Stimulated activated CD4-positive, alpha-beta T cell treated with anti-CD3 and anti-CD28 coated beads, Interleukin-15, amount 100 ng/mL, for 1 hour (primary cell): ENCODE measurements at places on chromosomes 3 and 15.

DNA sequence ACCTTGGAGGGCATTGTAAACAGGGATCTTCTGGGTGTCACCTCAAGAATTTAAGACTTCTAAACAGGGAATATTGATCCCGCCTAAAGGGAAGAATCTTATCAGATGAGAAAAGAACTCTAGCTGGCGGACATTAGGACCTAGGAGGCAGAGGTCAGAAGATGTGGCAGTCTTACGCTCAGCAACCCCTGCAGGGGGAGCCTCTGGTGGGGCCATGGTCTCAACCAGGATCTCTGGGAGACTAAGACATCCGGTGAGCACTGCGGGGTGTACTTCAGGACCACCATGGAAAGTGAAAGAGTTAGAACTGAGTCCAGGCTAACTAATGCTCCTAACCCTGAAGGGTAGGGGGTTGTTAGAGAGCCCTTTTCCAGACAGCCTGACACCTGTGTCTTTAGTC, 295.2 kb downstream of the VGLL3 start:
- no peak for DNase-seq

GRCh38 chr3:34683851-34684250, 885.4 kb downstream of the PDCD6IP start:
- no peak for DNase-seq

DNA sequence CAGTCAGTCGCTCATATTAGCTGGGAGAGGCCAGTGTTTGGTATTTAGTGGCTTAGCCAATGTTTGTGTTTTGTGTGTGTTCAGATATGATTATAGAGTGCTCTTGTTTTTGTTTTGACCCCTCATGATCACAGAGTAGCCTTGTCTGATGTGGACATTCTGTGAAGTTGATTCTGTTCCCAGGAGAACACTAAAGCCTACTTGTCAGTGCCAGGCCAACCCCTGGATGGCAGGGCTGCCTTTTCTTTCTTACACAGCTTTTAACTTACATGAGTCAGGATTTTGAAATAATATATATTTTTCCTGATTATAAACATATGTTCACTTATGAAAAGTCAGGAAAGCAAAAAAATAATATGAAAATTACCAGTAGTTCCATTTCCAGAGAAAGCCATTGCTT, 11.9 kb downstream of the CFAP161 start:
- DNase-seq: no peak

DNA sequence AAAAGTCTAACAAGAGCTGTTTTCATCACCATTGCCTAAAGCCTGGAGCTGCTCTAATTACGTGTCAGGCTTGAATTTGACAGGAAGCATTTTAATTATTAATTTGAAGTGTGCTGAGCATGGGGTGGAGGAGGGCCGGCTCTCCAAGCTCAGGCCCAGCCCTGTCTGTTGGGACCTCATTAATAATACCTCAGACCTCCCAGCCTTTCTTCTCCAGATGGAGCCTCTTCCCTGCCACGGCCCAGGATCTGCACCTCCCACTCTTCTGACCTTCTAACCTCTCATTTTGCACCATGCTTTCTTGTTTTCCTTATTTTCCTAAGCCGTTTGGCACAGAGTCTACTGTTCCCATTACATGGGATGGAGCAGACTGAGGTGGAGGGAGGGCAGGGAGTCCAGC, 30.0 kb downstream of the INSYN1 start:
- no peak for DNase-seq

GRCh38 chr3:122679882-122680474, 661 bp upstream of the PARP14 start:
- no peak for DNase-seq

- DNase-seq: no peak
Observed at GRCh38 chr15:40263024-40263754, 19.7 kb downstream of the ANKRD63 start.

- DNase-seq: no peak
Observed at GRCh38 chr3:190361791-190362190, 26.2 kb upstream of the CLDN16 start.

DNA sequence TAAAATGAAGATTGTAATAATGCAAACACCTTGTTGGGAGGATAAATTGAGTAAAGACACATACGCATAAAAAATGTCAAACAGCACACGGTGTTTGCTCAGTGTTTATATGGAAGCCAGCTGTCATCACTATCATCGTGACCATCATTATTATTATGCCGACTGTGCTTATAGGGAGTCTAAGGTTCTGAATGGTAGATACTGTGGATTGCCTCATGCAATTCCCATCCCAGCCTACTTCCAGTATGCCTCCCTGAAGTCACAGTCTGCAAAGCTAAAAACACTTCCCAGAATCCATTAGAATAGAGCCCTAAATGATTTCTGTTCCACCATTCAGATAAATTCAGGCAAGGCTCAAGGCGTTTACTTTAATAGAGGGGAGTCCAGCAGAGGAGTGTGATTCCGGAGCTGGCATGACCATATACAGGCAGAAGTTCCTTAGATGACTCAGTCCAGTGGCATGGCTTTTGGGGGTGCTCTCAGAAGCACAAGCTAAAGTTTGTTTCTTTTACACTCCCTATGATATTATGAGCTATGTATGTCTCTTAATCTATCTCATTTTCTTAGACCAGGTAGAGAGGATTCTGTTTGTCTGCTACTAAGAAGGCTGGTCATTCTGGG, 148.7 kb downstream of the MEX3B start:
- no peak for DNase-seq

DNA sequence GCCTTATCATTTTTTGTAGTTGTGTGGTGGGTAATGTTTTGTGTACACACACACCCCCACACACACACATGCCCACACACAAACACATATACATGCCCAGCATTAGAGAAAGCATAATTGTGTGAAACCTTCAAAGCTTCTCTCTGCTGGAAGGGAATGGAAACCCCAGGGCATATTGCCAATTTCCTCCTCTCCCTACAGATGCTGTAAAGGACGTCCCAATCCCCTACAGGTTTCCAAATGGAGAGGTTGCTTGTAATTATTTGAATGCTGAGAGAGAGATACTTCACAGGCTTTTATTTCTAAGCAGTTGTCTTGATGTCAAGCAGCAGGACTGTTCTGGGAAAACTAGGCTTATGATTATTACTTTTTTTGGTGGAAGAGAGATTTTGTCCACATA, 23.0 kb upstream of the CCK start:
- DNase-seq: no peak

GRCh38 chr3:189586941-189587663, 44.1 kb upstream of the TP63 start:
- DNase-seq: no peak

DNA sequence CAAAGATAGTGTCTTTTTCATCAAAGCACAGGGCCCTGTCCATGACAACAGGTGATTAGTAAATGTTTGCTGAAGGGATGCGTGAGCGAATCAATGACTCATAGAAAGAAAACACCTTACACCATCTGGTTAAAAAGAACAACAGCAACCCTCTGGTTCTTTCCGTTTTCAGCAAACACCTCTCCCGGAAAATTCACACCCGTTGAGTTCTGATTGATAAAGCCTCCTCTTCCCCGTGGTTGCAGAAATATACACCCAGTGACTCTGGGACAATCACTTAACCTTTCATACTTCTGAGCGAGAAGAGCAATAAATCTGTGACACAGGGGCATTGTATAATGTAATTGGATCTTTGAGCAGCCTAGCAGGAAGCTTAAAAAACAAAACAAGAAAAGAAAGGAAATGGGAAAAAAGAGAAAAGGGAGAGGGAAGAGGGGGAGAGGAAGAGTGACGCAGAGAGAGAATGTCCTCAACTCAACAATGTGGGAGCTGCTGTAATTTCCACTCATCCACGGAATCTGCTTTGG, 37.6 kb downstream of the ADAMTS9 start:
- no peak for DNase-seq

DNA sequence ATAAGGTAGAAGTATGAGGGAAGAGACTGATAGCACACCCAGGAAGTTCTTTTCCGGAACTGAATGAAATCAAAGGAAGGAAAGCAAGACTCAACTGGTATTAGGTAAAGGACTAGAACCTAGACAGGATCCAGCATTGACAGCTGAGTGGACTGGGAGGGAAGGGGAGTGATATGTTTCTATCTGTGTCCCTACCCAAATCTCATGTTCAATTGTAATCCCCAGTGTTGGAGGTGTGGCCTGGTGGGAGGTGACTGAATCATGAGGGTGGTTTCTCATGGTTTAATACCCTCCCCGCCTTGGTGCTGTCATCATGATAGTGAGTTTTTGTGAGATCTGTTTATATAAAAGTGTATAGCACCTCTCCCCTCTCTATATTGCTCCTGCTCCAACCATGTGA, 415.9 kb upstream of the KCNMB2 start:
- no peak for DNase-seq

GRCh38 chr15:61301701-61302100, 72.6 kb upstream of the RORA start:
- no peak for DNase-seq

- no peak for DNase-seq
Observed at GRCh38 chr15:53448232-53449015, 311.0 kb downstream of the WDR72 start.

DNA sequence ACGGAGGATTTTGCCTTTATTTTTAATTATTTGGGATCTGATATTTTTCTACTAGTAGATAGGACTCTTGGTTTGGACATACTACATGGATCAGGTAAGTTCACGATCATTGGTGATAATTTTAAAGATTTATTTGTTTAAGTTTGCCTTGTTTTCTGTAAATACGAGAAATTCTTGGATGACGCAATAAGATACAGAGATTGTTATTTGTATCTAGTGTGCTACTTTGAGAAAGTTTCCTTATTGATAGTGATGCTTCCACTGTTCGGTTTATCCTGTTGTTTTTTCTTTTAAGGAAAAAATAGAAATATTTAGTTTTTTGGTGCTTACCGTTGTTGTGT, 577 bp downstream of the CHD2 start:
- no peak for DNase-seq

DNA sequence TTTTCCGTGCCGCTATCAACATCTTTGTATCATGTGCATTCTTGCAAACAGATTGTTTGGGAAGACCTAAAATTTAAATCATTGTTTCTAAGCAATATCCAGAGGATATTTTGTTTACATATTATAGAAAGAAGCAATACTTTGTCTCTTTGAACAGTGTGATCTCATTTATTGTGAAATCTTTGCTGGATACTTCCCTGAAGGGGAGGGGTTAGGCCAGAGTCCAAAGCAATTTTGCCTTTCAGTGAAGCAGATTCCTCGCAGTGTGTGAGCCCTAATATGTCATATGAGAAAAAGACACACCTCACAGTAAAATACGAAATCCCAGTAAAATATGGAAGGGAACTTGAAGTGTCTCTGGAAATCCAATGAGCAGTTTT, 158.7 kb upstream of the SLCO3A1 start:
- no peak for DNase-seq

- DNase-seq: no peak
Observed at GRCh38 chr15:54462511-54462913, 484.3 kb downstream of the UNC13C start.

DNA sequence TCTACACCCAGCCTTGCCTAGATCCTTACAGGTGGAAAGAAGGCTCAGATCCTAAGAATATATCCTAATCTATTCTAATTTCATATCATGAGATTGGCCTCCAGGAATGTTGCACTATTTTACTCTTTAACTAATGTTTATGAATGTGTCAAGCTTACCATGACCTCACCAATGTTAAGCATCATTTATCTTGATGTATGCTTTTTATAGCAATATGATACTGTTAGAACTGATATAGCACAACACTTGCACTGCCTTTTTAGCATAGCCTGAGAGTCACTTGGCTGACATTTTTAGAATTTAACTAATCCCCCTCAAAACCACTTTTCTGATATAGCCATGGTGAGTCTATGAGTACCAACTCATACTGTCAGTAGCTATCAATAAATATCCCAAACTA, 191.5 kb upstream of the NR2F2 start:
- no peak for DNase-seq
